Motor neuron (in vitro differentiated cells): ENCODE measurements at places on chromosomes 16 and 17. TPM values are rescaled to one million over a fixed set of nuclear protein-coding genes. Genes with fewer than 3 reads are reported as not detected.

DNA sequence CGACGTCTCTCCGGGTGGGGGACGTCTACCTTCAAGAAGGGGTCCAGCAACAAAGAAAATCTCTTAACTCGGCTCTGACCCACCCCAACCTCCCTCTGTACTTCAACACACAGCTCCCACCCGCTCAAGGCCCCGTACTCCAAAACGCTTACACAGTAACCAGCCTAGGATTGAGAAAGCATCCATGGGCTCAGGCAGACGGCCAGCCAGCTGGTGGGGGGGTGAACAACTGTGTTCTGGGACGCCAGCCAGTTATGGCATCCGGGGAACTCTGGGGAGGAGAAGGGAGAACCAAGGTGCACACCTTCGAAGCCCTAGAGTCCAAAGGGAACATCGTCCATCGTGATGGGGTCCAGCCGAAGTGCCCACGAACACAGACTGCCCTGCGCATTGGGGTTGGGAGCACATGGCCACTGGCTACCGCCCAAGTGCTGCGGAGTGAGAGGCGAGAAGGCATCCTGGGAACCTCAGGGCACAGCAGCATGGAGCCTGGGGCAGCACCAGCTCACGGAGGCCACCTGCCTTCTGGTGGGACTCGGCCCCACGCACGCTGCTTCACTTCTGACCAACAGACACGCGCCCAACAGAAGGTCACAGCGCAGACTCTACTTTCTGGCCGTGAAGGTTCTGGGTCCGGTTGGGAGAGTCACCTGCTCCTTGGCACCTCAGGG is 14.3 kb downstream of the SLC16A3 start:
- no peak for ATAC-seq

GRCh38 chr16:85090181-85090580 is 22.1 kb downstream of the CIBAR2 start:
- no peak for ATAC-seq

DNA sequence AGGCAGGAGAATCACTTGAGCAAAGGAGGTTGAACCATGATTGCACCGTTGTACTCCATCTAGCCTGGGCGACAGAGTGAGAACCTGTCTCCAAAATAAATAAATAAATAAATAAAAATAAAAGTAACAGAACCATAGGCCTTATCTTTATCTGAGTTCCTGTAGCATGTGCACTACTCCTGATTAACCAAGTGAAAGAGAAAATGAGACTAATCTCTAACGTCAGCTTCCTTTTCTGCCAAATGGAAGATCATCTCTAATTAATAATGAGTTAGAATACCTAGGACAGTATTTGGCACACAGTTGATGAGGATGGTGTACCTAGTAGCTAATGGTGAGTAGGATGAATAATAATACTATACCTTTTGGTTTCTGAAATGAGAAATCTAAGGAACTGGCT is 520.4 kb downstream of the WWOX start:
- ATAC-seq = no peak

DNA sequence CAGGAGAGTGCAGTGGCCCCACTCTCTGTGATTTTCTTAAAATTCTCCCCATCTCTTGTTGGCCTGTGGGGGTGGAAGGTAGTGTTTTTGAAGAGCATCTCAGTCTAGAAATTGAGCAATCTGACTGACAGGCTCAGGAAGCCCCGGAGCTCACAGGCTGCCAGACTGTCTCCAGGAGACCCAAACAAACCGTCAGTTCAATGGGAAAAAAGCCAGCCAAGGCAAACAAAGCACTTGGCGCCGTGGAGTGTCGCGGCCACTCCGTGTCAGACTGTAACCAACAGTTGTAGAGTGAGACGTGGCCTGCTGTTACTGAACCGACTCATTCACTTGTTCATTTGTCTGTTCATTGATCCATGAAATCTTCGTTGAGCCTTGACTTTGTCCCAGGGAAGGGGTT is 33.7 kb downstream of the RGS9 start:
- ATAC-seq = no peak

- ATAC-seq = no peak
Observed at GRCh38 chr16:31063495-31063842, 10.6 kb downstream of the ZNF668 start.

DNA sequence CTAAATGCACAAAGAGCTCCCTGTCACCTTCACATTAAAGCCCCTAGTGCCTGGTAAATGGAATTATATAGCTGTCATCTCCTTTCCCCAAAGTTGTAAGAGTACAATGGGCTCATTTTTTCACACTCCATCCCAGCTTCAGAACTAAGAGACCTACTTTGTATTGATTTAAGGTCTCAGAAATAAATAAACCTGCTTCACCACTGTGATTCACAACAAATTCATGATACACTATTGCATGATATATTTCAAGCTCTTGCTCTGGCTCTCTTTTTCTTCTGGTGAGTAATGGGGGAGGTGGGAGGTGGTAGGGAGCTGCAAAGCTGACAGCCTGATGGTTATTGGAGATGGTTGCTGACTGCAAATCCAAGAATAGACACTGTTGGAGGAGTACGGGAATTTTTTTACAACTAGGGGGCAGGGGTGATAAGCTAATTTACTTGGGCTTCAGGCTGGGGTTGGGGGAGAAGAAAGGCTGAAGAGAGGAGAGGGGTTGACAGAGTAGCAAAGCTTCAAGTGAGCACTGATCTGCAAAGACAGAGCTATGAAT is 189.9 kb downstream of the AATF start:
- ATAC-seq = peak; percentile 87

- ATAC-seq = no peak
Observed at GRCh38 chr17:72477491-72477890, 356.7 kb downstream of the SOX9 start.

- ATAC-seq = peak; percentile 43
Observed at GRCh38 chr17:39174920-39175694, 9.1 kb upstream of the ARL5C start.

- no peak for ATAC-seq
Observed at GRCh38 chr17:32741381-32741780, 135.5 kb downstream of the MYO1D start.

GRCh38 chr17:6525141-6525540 is 31.2 kb downstream of the PITPNM3 start:
- no peak for ATAC-seq

- ATAC-seq = no peak
Observed at GRCh38 chr16:13633391-13633861, 286.5 kb upstream of the ERCC4 start.

DNA sequence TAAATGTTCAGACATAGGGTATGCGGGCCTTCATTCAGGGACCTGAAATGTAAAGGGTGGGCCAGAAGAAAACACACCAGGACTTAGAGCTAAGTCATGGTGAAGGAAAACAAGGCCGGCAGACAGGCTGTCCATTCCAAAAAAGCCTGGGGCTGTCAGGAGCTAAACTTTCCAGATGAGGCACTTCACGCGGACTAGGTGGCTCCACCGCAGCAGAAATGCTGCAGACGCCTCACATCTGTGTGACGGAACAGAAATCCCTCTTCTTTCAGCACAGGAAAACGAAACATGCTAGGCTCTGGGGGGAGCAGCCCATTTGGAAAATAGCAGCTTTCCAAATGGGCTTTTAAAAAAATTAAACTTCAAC is 88.7 kb downstream of the HS3ST3A1 start:
- ATAC-seq = no peak

GRCh38 chr16:1972490-1972877 is 631 bp downstream of the TBL3 start:
- ATAC-seq = peak; percentile 10

GRCh38 chr17:19371259-19372010 is 6.9 kb upstream of the MAPK7 start:
- no peak for ATAC-seq

- ATAC-seq = no peak
Observed at GRCh38 chr17:14095631-14096030, 26.3 kb downstream of the COX10 start.

DNA sequence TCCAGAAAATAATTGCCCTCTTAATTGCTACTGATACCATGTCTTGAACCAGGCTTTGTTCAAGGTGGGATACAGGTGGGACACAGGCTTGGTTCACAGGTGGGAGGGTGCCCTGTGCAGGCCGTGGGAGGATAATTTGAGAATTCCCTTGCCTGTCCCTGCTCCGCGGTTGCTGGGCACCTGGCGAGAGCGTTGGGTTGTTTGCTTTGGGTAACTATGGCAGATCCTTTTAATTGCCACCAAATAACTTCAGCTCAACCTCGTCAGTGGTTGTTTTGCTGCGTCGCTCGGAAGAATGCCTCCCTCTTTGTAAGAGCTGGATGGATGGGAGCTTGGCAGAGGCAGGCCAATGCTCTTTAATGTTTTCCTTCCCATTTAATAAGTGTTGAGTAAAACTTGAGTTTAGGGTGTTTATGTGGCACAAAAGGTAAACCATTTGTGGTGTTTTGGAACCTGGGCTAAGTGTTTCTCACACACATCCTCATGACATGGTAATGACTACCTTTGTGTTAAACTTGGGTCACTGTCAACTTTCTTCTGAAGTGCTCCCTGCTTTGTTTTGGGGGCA is 202.5 kb downstream of the MSI2 start:
- ATAC-seq = no peak

- ATAC-seq = no peak
Observed at GRCh38 chr16:13702614-13703013, 217.3 kb upstream of the ERCC4 start.

- no peak for ATAC-seq
Observed at GRCh38 chr17:42518046-42518754, 17.8 kb upstream of the NAGLU start.

DNA sequence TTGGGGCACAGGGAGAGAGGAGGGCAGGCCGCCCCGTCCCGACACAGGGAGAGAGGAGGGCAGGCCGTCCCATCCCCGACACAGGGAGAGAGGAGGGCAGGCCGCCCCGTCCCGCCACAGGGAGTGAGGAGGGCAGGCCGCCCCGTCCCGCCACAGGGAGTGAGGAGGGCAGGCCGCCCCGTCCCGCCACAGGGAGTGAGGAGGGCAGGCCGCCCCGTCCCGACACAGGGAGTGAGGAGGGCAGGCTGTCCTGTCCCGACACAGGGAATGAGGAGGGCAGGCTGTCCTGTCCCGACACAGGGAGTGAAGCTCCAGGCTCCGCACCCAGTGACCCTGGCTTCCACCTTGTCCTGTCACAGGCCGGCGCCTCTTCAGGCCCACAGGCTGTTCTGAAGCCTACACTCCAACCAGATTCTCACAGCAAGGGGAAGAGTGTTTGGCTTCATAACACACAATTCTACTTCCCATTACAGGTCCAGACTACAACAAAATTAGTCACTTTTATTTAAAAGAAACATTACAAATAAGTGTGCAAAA is 34.1 kb downstream of the WDR45B start:
- no peak for ATAC-seq

DNA sequence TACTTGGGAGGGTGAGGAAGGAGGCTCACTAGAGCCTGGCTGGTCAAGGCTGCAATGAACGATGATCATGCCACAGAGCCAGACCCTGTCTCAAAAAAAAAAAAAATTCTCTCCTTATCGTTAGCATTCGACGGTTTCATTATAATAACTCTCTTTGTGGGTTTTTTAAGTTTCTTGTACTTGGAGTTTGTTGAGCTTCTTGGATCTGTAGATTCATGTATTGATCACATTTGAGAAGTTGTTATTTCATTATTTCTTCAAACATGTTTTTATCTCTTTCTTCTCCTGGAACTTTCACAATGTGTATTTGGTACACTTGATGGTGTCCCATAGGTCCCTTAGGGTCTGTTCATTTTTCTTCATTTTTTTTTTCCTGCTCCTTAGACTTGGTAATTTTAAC is 16.8 kb upstream of the ABCA3 start:
- no peak for ATAC-seq

DNA sequence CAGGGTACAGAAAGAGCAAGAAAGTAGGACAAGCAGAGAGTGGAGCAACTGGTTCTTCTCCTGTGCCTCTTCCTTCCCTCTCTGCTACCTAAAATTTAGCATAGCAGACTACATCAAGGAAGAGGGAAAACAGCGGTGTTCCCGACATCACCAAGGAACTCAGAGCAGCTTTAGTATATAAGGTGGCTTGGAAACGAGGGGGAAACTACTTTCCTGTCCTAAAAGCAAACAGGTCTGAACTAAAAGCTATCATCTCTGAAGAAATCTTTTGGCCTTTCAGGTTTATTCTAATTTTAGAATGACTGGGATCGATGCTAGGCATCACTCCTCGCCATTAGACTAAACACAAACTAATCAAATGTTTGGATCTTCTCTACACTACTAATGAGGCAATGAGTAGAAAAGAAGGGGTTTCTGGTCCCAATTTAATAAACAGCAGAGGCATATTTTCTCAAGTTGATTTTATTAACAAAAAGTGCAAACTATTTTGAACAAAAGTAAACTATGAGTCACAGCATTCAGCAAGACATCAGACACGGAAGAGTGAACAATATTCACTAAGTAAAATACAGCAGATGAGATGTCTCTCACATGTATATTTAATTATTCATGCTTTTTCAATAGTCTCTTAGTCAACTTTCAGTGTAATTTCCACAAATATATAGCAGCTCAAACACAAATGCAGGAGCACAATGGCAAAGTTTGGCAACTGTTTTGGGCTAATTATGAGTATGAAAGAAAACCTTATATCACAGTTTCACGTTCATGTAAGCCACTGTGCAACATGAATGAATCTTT is 108.7 kb downstream of the TRIM37 start:
- ATAC-seq = no peak

DNA sequence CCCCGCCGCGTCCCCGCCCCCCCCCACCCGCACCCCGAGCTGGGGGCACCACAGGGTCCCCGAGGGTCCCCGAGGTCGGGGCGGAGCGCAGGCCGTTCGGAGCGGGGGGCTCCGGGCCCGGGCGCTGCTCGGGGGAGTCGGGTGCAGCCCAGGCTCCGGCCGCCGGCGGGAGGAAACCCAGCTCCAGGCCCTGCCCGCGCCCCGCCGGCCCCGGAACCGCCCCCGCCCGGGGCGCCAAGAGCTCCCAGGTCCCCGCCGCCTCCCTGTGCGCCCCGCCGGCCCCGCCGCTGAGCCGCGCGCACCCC is 33.2 kb upstream of the RPH3AL start:
- ATAC-seq = no peak

RNF222 gene
- total RNA-seq = 0.15 and 0.21 TPM in 2 replicates

KRT24 gene
- total RNA-seq = 0.54 and 0.56 TPM in 2 replicates

KCNJ12 gene
- 2.7 and 3.2 TPM in 2 replicates for total RNA-seq

TSPAN10 gene
- 1.2 TPM in 2 replicates for total RNA-seq

CDH3 gene
- 2.9 and 4.6 TPM in 2 replicates for total RNA-seq

HID1 gene
- total RNA-seq = 11.9 and 12.9 TPM in 2 replicates

MYCBPAP gene
- total RNA-seq = 1.2 and 2.8 TPM in 2 replicates

SLC2A4 gene
- 0.54 and 0.73 TPM in 2 replicates for total RNA-seq

GRIN2A gene
- 0.76 and 1.5 TPM in 2 replicates for total RNA-seq

RCVRN gene
- 0.09 TPM in 1 of 2 replicates, not detected in the other for total RNA-seq

ORMDL3 gene
- 35.8 and 46.1 TPM in 2 replicates for total RNA-seq

NUDT21 gene
- 126 and 134 TPM in 2 replicates for total RNA-seq

GALR2 gene
- total RNA-seq = 0.33 and 0.39 TPM in 2 replicates

CDRT15L2 gene
- not detected in 2 replicates for total RNA-seq

NOS2 gene
- total RNA-seq = 0.31 and 0.33 TPM in 2 replicates
